ENCODE measurements at places on chromosomes 6 and 20. TPM values are rescaled to one million over a fixed set of nuclear protein-coding genes. Genes with fewer than 3 reads are reported as not detected.

GRCh38 chr6:6392214-6393068 is 72.0 kb upstream of the F13A1 start:
- DNase-seq = no peak

DNA sequence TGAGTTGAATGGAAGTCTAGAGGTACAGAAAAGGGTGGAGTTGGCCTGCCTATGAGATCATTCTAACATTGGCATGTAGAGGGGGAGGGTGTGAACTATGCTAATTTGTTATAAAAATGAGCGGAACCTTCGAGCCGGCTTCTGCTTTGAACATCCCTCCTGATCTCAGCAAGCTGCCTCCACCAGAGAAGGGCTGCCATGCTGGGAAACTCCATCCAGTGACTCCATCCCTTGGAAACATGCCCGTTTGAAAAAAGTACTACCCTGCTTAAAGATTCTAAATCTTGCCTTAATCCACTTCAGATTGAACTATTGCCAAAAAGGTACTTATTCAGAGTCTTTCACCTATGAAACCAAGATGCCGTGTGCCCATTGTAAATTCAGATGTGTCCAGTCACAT is 43.6 kb upstream of the TMEM170B start:
- no peak for DNase-seq

Gene TNNC2
- 0.36 TPM for total RNA-seq

GRCh38 chr20:6185268-6185667 is 62.4 kb upstream of the FERMT1 start:
- no peak for DNase-seq

Gene KHDC1L
- not detected for total RNA-seq
